ENCODE measurements at places on chromosomes 6 and 20.

DNA sequence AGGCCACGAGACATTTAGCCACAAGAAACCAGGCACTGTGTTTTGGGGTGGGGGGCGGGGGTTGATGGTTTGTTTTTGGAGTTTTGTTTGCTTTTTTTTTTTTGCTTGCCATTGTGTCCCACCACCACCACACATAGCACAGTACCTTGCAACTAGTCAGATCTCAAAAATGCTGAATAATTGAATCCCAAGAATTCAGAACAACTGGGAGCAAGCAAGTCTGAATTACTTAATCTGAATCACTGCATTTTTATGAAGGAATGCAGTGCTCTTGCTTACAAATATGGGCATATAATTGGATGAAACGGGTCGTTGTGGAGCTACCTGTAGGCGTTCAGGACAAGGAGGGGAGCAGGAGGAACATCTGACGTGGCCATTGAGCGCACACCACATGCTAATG, 151.5 kb upstream of the CDYL start:
- DNase-seq, result no peak

GRCh38 chr6:19175023-19175422, 662.1 kb upstream of the ID4 start:
- no peak for DNase-seq

DNA sequence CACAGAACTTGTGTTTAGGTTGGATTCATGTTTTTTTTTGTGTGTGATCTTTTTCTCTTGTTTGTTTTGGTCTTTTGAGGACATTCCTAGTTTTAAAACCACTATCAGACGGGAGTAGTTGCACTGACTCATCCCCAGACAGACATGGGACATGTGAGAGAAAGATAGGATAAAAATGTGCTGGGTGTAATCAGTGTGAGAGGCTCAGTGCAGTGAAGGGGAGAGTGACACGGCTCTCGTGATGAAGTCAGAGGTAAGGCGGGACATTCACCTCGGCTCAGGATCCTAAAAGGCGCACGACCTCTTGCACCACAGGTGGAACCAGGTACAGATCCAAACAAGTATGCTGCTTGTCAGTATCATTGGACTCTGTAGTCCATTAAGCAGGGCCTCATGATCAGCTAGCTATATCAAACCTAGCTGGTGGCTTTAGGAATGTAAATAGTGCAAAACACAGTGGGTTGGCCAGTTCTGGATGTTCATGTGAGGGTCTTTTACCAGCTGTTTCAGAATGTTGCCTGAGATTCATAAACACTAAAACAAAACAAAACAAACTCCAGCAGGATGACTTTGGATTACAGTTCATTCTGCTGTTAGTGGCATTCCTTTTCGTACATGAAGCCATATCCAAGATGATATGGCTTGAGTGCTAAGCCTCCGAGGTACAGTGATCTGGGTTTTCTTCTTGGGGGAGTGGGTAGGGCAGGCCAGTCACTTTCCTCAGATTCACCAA, 18.0 kb downstream of the FOXO3 start:
- no peak for DNase-seq

GRCh38 chr6:168310945-168311344, 8.6 kb downstream of the DACT2 start:
- no peak for DNase-seq

GRCh38 chr20:23159256-23159946, 73.3 kb upstream of the CD93 start:
- no peak for DNase-seq

DNA sequence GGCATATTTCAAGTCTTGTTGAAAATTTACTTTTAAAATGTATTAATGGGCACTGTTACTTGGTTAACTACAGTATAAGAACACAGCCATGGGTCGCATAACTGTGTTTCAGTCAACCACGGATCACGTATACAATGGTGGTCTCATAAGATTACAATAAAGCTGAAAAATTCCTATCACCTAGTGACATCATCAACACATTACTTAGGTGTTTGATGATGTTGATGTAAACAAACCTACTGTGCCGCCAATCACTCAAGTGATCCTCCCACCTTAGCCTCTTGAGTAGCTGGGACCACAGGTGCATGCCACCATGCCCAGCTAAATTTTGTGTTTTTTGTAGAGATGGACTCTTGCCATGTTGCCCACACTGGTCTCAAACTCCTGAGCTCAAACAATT, 16.7 kb upstream of the ETV7 start:
- DNase-seq, result no peak

DNA sequence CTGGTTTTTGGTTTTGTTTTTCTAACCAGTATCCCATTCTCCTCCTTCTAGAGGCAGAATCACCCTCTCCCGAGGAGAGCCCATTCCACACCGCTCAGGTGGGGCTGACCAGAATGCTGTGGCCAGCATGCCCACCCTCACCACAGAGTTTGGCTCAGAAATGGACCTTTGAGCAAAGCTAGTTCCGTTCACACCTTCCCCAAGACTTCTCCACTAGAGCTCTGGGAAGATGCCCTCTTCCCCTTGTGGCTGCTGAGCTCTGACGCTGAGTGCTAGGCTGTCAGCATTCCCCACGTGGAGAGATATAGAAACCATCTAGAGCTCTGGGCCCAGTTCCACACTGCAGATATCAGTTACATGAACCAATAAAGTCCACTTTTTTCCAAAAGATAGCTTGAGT, 7.9 kb downstream of the GPLD1 start:
- no peak for DNase-seq

DNA sequence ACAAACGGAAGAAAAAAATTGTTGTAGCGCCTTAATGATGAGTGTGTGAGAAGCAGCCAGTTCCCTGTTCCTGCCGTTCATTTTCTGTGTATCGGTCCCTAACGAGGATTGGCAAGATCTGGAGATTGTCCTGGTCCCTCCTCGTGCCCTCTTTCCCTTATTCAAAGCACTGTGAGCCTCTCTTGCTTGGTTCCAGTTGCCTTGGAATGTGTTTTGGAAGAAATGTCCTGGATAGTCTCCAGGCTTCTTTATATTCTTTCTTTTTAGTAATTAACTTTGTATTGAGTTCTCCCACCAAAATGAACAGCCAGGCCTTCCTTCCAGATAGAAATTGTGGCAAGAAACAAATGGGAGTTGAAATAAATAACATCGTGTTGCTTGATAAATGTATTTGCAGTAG, 348.3 kb downstream of the CDH26 start:
- no peak for DNase-seq

- no peak for DNase-seq
These were observed 1.1 kb downstream of the BAG2 start for GRCh38 chr6:57173056-57173885.

GRCh38 chr20:38625896-38626295, 24.3 kb downstream of the ARHGAP40 start:
- no peak for DNase-seq

- no peak for DNase-seq
These were observed 30.5 kb downstream of the FBXO9 start for GRCh38 chr6:53095716-53096115.

- DNase-seq, result no peak
These were observed 2.0 kb downstream of the FYN start for GRCh38 chr6:111871207-111871606.

DNA sequence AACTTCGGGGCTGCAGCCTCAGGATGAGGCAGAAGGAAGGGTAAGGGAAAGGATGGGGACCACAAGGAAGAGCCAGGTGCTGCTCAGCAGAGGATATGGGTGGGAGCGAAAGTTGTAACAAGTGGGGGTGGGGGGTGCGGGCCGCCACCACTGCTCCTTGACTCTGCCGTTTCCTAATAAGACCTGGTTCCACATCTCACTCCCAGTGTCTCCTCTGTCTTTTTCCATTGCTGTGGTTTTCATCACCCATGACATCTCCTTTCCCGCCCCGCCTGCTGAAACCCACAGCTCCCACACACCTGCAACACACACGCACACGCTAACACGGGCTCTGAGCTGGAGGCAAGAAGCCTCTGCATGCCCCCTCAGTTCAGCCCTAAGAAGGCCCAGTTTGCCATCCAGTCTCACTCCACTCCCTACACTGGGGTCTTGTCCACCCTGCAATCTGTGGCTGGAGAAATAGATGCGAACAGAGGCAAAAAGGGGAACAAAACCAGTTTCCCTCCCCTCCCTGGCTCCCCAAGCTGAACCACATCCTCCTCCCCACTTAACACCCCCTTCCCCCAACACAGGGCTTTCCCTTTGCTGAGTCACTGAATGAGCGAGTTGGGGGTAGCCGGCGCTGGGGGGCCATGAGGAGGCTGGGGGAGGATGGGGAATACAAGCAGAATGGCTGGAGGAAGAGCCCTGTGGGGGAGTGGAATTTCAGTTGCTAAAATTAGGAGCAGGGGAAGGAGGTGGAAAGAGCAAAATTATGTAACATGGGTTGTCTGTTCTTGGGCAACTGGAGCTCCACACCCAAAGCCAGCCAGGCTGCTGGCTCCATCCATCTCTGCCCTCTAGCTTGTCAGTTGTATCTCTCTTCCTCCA, 11.5 kb downstream of the NFKBIL1 start:
- peak; percentile 66 for DNase-seq

DNA sequence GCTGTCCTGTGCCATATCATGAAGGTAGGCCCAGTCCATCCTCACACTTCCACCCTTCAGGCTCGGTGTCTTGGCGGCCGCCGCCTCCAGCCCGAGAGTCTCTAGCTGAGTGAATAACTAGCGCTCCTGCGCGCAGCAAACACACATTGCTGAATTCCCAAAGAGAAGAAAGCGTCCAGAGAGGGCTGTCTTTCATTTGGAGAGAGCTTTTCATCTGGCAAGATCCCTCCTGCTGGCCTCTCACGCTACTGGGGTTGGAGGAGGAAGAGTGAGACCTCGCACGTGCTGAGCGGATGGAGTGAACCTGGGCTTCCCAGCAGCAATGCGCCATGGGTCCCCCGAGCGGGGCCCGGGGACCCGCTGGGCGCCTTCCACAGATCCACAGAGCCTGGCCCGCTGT, 73.2 kb downstream of the NCR2 start:
- DNase-seq, result no peak

DNA sequence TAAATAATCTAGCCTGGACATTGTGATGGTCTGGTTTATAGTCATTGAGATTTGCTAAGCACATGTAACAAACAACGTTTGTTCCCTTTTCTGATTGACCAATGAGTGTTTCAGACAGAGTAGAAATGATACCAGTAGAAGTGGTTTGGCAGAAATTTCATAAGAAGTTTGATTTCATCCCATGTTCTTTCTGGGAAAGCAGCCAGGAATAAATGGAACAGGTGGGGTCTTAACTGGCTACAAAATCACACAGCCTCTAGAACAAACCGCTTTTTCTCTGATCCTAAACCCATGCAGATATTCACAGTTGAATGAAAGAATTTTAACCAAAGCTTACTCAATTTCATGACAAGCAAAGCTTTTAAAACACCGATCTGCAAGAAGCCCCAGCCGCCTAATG, 227.5 kb downstream of the UST start:
- no peak for DNase-seq

GRCh38 chr20:47784599-47785310, 526 bp downstream of the SULF2 start:
- DNase-seq, result no peak

- DNase-seq, result no peak
These were observed 55.4 kb downstream of the VEGFA start for GRCh38 chr6:43825187-43826115.

DNA sequence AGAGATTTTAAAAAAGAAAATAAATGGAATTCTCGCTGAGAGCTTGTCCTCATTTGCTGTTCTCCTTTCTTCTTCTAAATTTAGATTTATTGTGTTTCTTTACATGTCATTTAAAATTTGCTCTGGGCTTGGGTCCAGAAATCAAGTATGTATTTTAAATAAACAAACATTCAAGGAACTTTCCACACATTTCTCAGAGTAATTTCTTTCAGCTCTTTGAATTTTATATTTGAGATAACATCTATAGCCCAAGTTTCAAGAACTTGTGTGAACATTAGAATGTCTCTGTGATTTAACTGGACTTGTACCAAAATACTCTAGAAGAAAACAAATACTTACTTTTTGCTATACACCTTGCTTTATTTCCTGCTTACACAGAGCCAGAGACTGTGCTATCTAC, 192.3 kb downstream of the TMEM200A start:
- no peak for DNase-seq

- no peak for DNase-seq
These were observed 100.7 kb downstream of the ATP9A start for GRCh38 chr20:51667491-51667890.

GRCh38 chr6:114061741-114062140, 90.8 kb upstream of the HDAC2 start:
- no peak for DNase-seq

GRCh38 chr6:97068211-97068610, 143.7 kb downstream of the KLHL32 start:
- DNase-seq, result no peak

DNA sequence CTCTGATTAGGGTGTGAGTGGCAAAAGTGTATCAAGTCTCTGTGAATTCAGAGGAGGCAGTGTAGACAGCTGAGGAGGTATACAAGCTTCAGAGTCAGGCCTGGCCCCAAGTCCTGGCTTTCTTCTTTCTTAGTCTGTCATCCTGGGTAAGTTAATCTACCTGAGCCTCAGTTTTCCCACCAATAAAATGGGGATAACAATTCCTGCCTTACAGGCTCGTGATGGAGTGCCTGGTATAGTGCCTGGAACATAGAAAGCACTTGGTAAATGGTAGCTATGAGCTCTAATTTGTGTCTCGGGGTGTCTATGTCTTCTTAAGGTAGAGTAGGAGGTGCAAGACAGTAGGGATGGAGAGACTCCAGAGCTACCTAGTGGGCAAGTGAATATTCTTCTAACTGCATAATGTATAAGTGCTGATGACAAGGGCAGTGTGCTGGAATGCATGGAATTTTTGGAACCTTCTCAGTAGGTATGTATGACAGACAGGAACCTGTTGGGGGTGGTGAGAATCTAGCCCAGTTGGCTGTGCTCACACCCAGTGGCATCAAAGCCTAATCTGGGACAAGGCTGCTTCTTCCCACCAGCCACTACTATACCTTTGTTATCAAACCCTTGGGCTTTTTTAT, 4.0 kb upstream of the SCUBE3 start:
- DNase-seq, result no peak

DNA sequence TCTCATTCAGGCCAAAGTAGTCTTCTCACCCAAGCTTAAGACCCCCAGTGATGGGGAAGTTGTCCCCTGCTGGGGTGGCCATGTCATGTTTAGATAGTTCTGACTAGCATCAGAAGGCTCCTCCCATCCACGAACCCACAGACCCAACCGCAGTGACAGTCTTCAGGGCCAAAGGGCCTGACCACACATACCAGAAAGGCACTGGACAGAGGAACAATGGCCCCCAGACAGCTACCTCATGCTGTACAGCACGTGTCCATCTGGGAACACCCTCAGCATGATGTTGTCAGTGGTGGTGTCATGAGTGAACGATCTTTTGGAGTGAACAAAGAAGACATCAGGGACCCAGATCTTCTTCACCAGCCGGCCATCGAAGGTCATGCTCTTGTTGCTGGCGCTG, 46.3 kb downstream of the GABRR2 start:
- DNase-seq, result no peak

GRCh38 chr20:44732327-44732726, 13.3 kb upstream of the KCNK15 start:
- DNase-seq, result no peak

- no peak for DNase-seq
These were observed 151.3 kb downstream of the CDC5L start for GRCh38 chr6:44538807-44539201.

Data from activated T-helper 9 cell treated with anti-CD3 and anti-CD28 coated beads, Interleukin-2, amount 50 U/mL, for 16 hours (primary cell).